Endothelial cell (in vitro differentiated cells): ENCODE measurements at places on chromosomes 3 and 15. TPM values are rescaled to one million over a fixed set of nuclear protein-coding genes. Genes with fewer than 3 reads are reported as not detected.

- H3K36me3 ChIP-seq, result no peaks in the 10 kb centered on the region
- no peak overlapping the region for H3K27ac ChIP-seq
- peaks cover 3% of the 10 kb centered on the region for H3K27me3 ChIP-seq
- H3K4me3 ChIP-seq, result no peak overlapping the region
- peaks cover 19% of the 10 kb centered on the region for H3K4me1 ChIP-seq
These were observed 6.9 kb downstream of the ACAD11 start for GRCh38 chr3:132652640-132653270.

- H3K4me3 ChIP-seq, result no peak overlapping the region
- DNase-seq, result no peak
- H3K36me3 ChIP-seq, result no peaks in the 10 kb centered on the region
These were observed 22.5 kb downstream of the LRRC28 start for GRCh38 chr15:99273801-99274200.

DNA sequence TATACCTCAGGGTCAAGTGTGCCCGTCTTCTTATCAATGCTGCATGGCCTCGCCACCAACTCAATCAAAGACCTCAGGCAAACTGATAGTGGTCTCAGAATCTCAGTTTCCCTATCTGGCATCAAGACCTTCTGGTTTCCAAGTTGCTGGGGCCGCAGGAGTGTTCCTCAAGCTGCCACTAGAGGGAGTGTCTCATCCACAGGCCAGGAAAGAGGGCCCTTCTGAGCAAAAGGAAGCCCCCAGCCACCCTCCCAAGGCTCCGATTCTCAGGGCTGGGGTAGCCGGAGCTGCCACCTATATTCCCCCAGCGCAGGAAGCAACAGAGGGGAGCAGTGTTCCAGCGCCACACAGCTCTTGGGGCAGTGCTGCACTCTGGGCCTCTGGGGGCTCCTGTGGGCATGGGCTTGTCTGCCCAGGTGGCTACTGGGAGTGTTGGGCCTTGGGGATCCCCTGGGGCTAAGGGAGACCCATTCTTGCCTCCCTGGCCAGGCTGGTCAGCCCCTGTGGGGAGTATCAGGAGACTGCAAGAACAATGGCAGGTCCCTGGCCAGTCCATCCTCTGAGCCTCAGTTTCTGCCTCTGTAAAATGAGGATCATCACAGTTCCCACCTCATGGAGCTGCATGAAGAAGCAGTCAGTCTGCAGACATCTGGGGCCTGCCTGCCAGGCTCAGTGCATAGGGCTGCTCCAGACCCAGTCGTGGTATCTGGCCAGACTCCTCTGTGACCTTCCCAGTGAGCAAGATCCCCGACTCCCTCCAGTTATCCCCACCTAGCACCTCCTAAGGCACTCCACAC is 23.4 kb upstream of the SEC13 start:
- peaks cover 9% of the 10 kb centered on the region for H3K4me1 ChIP-seq
- no peak overlapping the region for H3K27ac ChIP-seq

GRCh38 chr3:79461129-79461792 is 306.5 kb downstream of the ROBO1 start:
- no peak overlapping the region for H3K4me3 ChIP-seq
- no peak for DNase-seq
- H3K27me3 ChIP-seq, result no peaks in the 10 kb centered on the region
- H3K36me3 ChIP-seq, result no peaks in the 10 kb centered on the region

GRCh38 chr3:125102470-125102869 is 46.7 kb upstream of the HEG1 start:
- no peak overlapping the region for H3K27ac ChIP-seq
- H3K27me3 ChIP-seq, result no peaks in the 10 kb centered on the region
- no peaks in the 10 kb centered on the region for H3K36me3 ChIP-seq
- DNase-seq, result no peak
- H3K4me3 ChIP-seq, result no peak overlapping the region
- no peaks in the 10 kb centered on the region for H3K4me1 ChIP-seq

Gene POLQ
- 2.1 TPM for total RNA-seq

- peaks cover 17% of the 10 kb centered on the region for H3K4me1 ChIP-seq
- no peak overlapping the region for H3K27ac ChIP-seq
- H3K36me3 ChIP-seq, result peaks cover 24% of the 10 kb centered on the region
These were observed 103.1 kb downstream of the LRIG1 start for GRCh38 chr3:66397745-66398144.

DNA sequence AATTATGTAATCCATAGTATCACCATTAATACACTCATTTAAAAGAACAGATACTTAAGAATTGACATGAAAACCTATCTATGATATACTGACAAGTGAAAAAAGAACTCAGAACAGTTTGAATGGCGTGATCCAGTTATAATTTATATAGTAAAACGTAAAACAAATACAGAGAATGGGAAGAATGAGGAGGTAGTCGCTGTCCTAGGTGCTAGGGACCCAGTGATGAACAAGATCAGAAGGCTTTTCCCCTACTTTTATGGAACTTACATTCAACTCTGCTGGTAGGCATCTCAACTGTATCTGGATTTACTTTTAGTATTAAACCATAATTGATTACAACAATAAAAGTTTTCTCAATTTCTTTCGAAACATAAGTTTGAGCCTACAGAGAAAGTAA is 31.8 kb downstream of the GSK3B start:
- no peak overlapping the region for H3K27ac ChIP-seq
- no peak overlapping the region for H3K4me3 ChIP-seq

DNA sequence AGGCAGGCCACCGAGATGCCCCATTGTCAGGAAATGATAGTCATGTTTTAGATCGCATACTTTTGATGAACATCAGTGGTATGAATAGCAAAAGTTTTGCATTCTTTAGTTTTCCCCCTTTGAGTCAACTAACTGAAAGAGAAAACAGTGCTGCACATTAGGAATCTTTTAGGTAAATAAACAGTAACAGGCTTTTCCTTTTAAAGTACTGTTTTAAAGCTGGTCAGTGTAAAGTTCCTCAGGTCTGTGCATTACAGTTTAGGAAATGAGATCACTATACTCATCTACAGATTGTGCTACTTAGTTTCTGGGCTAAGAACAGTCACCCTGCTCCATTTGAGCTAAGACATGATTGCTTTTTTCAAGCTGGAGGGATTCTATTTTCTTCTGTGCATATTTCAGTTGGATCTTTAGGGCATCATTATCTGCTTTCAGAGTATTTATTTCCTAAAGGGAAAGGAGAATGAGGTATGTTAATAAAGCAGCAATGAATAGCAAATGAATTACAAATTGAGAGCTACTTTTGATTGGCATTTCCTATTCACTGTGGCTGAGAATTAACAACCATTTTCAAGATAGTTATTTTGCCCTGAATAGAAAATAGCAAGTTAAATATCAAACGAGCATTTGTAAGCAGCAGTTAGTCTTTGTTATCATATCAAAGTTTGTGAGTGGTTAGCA is 36.5 kb downstream of the FAM98B start:
- H3K4me3 ChIP-seq, result no peak overlapping the region
- no peak for DNase-seq
- no peaks in the 10 kb centered on the region for H3K36me3 ChIP-seq
- no peaks in the 10 kb centered on the region for H3K4me1 ChIP-seq

DNA sequence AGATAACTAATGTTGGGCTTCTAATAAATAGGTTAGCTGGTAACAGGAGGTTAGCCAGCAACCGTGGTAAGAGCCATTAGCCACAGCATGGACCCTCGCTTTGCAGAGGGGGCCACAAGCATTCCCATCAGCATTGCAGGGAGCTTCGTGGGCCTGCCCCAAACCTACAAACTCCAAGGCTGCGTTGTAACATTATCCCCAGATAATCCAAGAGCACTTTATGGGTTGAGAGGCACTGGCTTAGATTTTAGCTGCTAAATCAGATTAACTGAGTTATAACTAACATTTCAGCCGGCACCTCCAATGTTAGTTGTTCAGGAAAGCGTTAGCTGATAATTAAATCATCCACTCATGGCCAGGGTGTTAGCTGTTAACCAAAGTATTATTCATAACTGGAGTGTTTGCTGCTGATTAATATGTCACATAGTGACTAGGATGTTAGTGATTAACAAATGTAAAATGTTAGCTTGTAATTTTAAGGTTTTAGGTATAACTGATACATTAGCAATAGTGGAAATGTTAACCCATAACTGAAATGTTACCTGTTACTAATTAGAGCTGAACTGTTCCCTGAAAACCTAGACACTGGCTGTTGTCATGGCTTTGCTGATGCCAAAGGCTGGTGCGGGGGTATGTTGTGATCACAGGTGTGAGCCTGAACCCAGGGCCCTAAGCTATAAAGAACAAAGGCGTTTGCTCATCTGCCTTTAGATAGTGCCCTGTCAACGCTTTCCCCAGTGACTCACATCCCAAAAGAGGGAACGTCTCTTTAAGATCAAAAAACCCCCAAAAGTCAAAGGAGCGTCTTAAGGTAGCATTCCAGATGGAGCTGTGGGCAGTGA is 56.2 kb downstream of the SLC6A6 start:
- H3K36me3 ChIP-seq, result peaks cover 30% of the 10 kb centered on the region
- H3K4me1 ChIP-seq, result peaks cover 23% of the 10 kb centered on the region
- H3K27me3 ChIP-seq, result peaks cover 5% of the 10 kb centered on the region
- no peak overlapping the region for H3K4me3 ChIP-seq
- no peak for DNase-seq

Gene CPNE4
- 0.41 TPM for total RNA-seq

Gene PTH1R
- total RNA-seq, result 6.2 TPM

GRCh38 chr15:31522028-31522427 is 195.4 kb downstream of the KLF13 start:
- peaks cover 4% of the 10 kb centered on the region for H3K27me3 ChIP-seq
- peaks cover 2% of the 10 kb centered on the region for H3K4me1 ChIP-seq
- H3K4me3 ChIP-seq, result no peak overlapping the region
- no peak for DNase-seq

Gene ZKSCAN7
- 2.2 TPM for total RNA-seq

GRCh38 chr3:80261082-80261481 is 493.3 kb upstream of the ROBO1 start:
- H3K36me3 ChIP-seq, result no peaks in the 10 kb centered on the region
- DNase-seq, result no peak
- no peak overlapping the region for H3K4me3 ChIP-seq
- H3K27ac ChIP-seq, result no peak overlapping the region

DNA sequence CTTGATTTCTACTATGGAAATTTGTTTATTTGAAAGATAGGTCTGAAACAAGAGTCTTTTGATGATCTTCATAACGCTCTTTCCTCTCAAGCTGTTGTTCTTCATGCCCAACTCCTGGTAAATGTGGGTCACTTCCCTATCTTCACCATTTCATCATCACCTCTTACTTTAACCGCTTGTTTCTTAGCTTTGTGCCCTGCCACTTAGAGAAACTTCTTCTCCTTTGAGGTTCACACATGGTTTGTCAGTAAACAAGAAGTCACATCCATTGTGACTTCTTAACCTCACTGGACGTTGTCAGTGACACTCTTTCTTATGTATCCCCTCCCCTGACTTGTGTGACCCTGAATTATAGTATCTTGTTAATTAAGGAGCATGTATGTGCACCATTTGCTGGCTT is 16.9 kb upstream of the P2RY13 start:
- no peak overlapping the region for H3K27ac ChIP-seq
- DNase-seq, result no peak
- H3K36me3 ChIP-seq, result no peaks in the 10 kb centered on the region
- peaks cover 12% of the 10 kb centered on the region for H3K4me1 ChIP-seq

- no peaks in the 10 kb centered on the region for H3K36me3 ChIP-seq
- no peaks in the 10 kb centered on the region for H3K27me3 ChIP-seq
- no peak overlapping the region for H3K27ac ChIP-seq
- H3K4me3 ChIP-seq, result no peak overlapping the region
- H3K4me1 ChIP-seq, result peaks cover 32% of the 10 kb centered on the region
These were observed 14.3 kb downstream of the FLNB start for GRCh38 chr3:58022490-58022889.

GRCh38 chr15:78301828-78302227 is 2.4 kb upstream of the SKIC8 start:
- H3K27ac ChIP-seq, result no peak overlapping the region
- no peak for DNase-seq
- H3K4me3 ChIP-seq, result no peak overlapping the region
- H3K36me3 ChIP-seq, result no peaks in the 10 kb centered on the region
- no peaks in the 10 kb centered on the region for H3K27me3 ChIP-seq
- peaks cover 6% of the 10 kb centered on the region for H3K4me1 ChIP-seq

Gene RASGRP1
- 0.49 TPM for total RNA-seq

Gene SCAMP5
- 132 TPM for total RNA-seq

GRCh38 chr3:42698216-42698910 is 4.2 kb downstream of the HHATL start:
- H3K27ac ChIP-seq, result no peak overlapping the region
- H3K36me3 ChIP-seq, result no peaks in the 10 kb centered on the region
- peaks cover 13% of the 10 kb centered on the region for H3K27me3 ChIP-seq
- no peak overlapping the region for H3K4me3 ChIP-seq

- no peaks in the 10 kb centered on the region for H3K36me3 ChIP-seq
- H3K4me3 ChIP-seq, result no peak overlapping the region
- H3K27ac ChIP-seq, result no peak overlapping the region
- no peak for DNase-seq
- H3K4me1 ChIP-seq, result no peaks in the 10 kb centered on the region
These were observed 10.7 kb downstream of the KLF15 start for GRCh38 chr3:126346466-126346865.

GRCh38 chr3:66361356-66361755 is 139.5 kb downstream of the LRIG1 start:
- no peak overlapping the region for H3K27ac ChIP-seq
- H3K27me3 ChIP-seq, result no peaks in the 10 kb centered on the region
- no peaks in the 10 kb centered on the region for H3K4me1 ChIP-seq
- no peak overlapping the region for H3K4me3 ChIP-seq

- H3K27ac ChIP-seq, result no peak overlapping the region
- H3K36me3 ChIP-seq, result peaks cover 27% of the 10 kb centered on the region
- no peak for DNase-seq
- peaks cover 13% of the 10 kb centered on the region for H3K4me1 ChIP-seq
- peaks cover 8% of the 10 kb centered on the region for H3K27me3 ChIP-seq
These were observed 3.3 kb downstream of the NDUFAF3 start for GRCh38 chr3:49025005-49025792.

GRCh38 chr3:70108072-70108471 is 108.5 kb downstream of the SAMMSON start:
- no peaks in the 10 kb centered on the region for H3K4me1 ChIP-seq
- H3K27me3 ChIP-seq, result no peaks in the 10 kb centered on the region
- no peak overlapping the region for H3K27ac ChIP-seq
- no peak overlapping the region for H3K4me3 ChIP-seq
- H3K36me3 ChIP-seq, result no peaks in the 10 kb centered on the region

GRCh38 chr3:181455276-181455675 is 256.4 kb upstream of the SOX2 start:
- no peak overlapping the region for H3K27ac ChIP-seq
- H3K4me3 ChIP-seq, result no peak overlapping the region
- H3K27me3 ChIP-seq, result no peaks in the 10 kb centered on the region
- no peaks in the 10 kb centered on the region for H3K36me3 ChIP-seq

DNA sequence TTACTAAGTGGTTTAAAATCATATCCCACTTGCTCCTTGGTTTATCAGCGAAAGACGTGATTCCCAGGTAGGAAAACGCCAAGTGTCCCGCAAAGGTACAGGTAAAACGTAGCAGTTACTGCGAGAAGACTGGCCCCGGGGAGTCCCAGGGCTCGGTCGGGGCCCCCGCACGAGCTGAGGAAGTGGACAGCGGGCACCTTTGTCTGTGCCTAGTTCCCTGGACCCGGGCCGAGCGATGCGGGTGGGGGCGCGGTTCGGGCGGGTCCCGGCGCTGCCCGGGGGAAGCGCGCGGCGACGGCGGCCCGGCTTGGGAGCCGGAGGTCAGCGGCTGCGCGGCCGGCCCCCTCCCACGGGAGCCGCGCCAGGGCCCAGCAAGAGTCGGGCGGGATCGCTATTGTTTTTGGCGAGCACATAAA is 864 bp upstream of the NEO1 start:
- H3K4me3 ChIP-seq, result peak overlapping the region; percentile 91
- H3K27ac ChIP-seq, result peak overlapping the region; percentile 69
- H3K27me3 ChIP-seq, result peaks cover 7% of the 10 kb centered on the region
- H3K36me3 ChIP-seq, result peaks cover 6% of the 10 kb centered on the region

Gene MYO1E
- total RNA-seq, result 146 TPM
